Activated B cell treated with CpG ODN at 0.5 μM for 24 hours (primary cell): ENCODE measurements at places on chromosomes 7 and 10. TPM values are rescaled to one million over a fixed set of nuclear protein-coding genes. Genes with fewer than 3 reads are reported as not detected.

GRCh38 chr7:1053816-1054370, 9.5 kb downstream of the GPR146 start:
- H3K27me3 ChIP-seq: peaks cover 9% of the 10 kb centered on the region
- H3K4me1 ChIP-seq: peaks cover 26% of the 10 kb centered on the region
- H3K36me3 ChIP-seq: peaks cover 3% of the 10 kb centered on the region
- no peak overlapping the region for H3K4me3 ChIP-seq
- H3K27ac ChIP-seq: no peak overlapping the region
- DNase-seq: no peak

DNA sequence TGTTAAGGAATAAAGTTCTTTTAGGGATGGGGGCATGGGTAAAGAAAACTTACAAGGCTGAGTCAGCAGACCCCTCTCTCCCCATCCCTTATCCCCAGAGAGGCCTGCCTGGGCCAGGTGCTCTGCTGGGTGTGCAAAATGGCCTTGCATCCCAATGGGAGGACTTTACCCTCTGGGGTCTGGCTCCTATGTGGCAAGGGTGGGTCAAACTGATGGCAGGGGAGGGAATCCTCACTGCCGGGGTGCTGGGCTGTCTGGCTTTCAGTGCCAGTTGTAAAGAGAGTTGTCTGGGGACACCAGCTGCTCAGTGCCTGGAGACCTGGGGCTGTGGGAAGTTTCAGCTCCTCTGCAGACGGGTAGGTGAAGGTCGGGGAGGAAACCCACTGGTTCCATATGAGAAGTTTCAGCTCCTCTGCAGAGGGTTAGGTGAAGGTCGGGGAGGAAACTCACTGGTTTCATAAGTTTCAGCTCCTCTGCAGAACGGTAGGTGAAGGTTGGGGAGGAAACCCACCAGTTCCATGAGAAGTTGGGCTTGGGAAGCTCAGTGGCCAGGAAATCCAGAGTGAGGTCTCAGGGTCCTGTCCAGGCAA, 127.2 kb upstream of the PODXL start:
- no peaks in the 10 kb centered on the region for H3K36me3 ChIP-seq
- no peaks in the 10 kb centered on the region for H3K4me1 ChIP-seq
- no peak overlapping the region for H3K27ac ChIP-seq
- H3K4me3 ChIP-seq: no peak overlapping the region
- H3K27me3 ChIP-seq: peaks cover 15% of the 10 kb centered on the region

The PTF1A gene
- not detected in 2 replicates for total RNA-seq

The SND1 gene
- 204 and 215 TPM in 2 replicates for total RNA-seq

The SLC4A2 gene
- total RNA-seq: 69.1 and 72.5 TPM in 2 replicates

The COBL gene
- total RNA-seq: not detected in 2 replicates

DNA sequence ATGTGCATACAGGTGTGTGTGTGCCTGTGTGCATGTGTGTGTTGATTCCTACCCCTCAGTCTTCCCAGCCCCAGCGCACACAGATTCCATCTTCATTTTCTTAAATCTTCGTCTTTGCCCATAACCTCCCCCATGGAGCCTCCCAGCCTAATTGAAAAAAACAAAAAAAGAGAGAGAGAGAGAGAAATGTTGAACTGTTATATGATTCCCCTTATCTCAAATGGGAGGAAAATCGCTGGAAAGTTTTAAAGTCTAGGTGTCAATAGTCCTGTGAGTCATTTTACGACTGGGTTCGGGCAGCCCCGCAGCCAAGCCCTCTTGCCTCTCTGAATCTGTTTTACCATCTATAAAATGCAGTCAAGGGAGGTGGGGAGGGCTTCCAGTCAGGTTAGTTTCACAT, 60.9 kb downstream of the SPOCK2 start:
- no peak overlapping the region for H3K4me3 ChIP-seq
- DNase-seq: no peak
- H3K27ac ChIP-seq: no peak overlapping the region
- no peaks in the 10 kb centered on the region for H3K36me3 ChIP-seq
- H3K4me1 ChIP-seq: no peaks in the 10 kb centered on the region
